Right ventricle myocardium superior (tissue), 1 donor: ENCODE measurements at places on chromosomes 3 and 15.

DNA sequence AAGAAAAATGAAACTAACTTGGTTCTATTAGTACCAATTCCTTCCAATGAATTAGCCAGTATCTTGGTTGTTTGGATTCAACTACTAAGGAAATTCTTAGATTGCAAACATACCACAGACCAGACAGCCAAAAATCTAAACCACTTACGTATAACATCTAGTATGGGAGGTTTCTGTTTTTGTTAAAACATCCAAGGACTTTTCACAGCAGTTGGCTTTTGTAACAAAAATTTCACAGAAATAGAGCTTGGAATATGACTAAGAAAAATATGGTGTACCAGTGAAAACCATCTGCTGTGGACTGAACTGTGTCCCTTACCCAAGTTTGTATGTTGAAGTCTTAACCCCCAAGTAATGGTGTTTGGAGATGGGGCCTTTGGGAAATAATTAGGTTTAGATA is 199.2 kb downstream of the OTOL1 start:
- no peak for DNase-seq

DNA sequence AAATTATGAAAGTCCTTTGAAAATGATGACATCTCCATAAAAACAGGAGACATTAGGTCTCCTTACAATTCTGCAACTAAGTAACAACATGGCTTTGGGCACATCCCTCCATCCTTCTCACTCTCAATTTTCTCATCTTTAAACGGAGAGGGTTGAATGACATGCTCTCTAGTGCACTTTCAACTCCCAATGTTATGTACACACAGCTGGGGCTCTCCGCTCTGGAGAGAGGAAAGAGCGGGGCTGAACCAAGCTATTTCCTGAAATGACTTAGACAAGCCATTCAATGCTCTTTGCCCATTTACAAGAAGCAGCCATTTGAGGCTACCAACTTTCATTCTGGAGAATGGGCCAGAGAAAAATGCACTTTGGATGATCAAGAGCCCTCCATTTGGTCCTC is 144.2 kb upstream of the BNIP2 start:
- DNase-seq = no peak

GRCh38 chr3:173217127-173217526 is 76.1 kb upstream of the SPATA16 start:
- no peak for DNase-seq

GRCh38 chr3:182979674-182980191 is 605 bp downstream of the DCUN1D1 start:
- DNase-seq = peak; percentile 53

DNA sequence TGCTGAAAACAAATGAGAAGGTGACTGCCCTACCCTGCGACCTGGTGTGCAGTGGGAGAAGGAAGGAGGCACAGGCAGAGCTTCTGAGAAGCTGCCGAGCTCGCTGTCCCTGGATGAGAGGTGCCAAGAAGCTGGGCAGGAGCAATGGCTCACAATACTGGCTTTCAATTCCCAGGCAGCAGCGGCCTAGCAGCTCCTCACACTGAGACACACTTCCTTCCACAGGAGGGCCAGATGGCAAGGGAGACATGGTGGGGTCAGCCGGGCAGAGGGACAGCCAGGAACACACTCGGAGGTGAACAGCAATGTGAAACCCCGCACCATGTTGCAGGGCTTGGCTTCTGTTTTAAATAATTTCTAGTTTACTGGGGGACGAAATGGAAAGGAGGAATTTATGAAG is 314.6 kb downstream of the EPHB1 start:
- DNase-seq = no peak

DNA sequence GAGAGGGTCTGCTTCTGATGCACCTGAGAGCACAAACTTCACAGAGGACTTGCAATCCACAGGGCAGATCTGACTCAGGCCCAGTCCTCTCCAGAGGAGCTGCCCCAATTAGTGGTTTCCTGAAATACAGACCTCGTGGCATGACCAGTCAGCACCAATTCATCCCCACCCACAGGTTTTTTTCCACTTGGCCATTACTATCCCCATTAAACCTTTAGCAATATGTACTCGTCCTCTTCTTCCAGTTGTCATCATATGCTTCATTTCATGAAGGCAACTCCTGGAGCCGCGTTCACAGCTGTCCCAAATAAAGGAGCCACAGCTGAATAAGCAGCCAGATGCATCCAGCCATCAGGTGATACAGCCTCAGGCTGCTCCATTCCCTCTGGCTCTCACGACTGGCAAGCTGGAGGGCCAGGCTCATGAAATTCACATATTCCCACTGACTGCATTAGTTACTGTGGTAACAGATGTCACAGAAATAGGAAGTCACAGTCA is 163.1 kb downstream of the FMN1 start:
- DNase-seq = no peak

GRCh38 chr3:141797819-141798447 is 34.7 kb downstream of the GRK7 start:
- no peak for DNase-seq

DNA sequence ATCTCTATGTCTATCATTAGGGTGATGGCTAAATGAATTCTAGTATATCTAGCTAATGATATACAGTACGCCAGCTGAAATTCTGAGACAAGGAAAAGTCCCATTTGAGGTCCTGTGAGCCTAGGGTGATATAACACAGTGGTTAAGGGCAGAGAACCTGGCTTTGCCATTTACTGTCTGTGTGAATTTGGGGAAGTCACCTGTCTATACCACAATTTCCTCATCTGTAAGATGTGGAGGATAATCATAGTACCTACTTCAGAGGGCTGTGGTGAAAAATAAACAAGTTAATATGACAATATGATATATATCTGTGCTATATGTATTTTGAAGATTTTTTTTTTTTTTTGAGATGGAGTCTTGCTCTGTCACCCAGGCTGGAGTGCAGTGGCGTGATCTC is 9.8 kb upstream of the ANKDD1A start:
- DNase-seq = no peak

- no peak for DNase-seq
Observed at GRCh38 chr3:128273841-128274573, 120.7 kb downstream of the EEFSEC start.

GRCh38 chr15:70323111-70323851 is 225.6 kb upstream of the TLE3 start:
- peak; percentile 72 for DNase-seq

DNA sequence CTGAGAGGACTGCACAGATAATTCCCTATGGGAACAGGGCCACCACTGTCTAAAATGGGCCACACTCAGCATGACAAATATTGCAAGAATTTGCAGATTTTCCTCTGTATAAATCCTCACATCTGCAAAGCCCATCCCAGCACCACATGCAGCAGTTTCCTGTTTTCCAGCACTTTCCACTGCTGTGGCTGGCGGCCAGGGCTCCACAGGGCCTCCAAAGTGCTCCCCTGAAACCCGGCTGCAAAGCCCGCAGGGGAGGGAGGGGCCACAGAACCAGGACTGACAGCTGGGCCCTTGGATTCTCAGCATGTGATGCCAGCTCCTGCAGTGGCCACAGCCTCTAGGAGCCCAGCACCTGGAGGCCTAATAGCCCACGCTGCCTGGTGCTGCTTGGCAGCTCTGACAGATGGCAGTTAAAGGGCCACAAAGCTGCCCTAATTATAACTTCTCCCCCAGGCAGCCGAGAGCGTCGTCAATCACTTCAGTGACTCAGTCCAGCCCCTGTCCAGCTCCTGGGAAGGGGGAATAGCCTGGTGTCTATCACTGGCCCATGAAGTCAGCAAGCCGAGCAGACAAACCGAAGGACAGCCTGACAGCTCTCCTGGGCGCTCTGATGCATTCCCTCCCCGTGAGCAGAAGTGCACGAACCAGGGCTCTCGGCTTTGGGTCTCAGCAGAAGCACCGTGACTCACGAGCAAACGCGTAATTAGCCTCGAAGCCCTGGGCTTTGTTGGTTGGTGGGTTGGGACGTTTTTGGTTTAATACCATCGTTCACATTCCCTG is 4.7 kb downstream of the LRRC15 start:
- peak; percentile 58 for DNase-seq

GRCh38 chr3:125214738-125215137 is 2.2 kb upstream of the SLC12A8 start:
- no peak for DNase-seq

DNA sequence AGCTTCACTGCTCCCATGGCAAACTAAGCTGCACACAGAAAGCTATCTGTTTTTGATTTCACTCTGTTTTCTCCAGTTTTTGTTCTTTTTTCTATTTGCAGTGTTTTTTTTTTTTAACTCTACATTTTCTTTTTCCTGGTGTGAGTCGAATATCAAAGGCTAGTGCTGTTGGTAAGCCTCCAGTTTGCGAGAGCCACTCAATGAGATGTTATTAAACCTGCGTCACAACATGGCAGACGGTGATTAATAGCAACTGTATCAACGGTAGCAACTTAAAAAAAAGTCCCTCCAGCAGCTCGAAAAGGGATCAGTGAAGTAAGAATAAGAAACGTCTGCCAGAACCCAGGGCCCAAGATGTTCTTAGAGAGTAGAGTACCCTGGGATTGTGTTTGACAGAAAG is 84.1 kb downstream of the MEIS2 start:
- DNase-seq = no peak

- DNase-seq = no peak
Observed at GRCh38 chr3:4359805-4360502, 56.8 kb downstream of the SETMAR start.
